ENCODE measurements at places on chromosomes 2 and 18. TPM values are rescaled to one million over a fixed set of nuclear protein-coding genes. Genes with fewer than 3 reads are reported as not detected.

DNA sequence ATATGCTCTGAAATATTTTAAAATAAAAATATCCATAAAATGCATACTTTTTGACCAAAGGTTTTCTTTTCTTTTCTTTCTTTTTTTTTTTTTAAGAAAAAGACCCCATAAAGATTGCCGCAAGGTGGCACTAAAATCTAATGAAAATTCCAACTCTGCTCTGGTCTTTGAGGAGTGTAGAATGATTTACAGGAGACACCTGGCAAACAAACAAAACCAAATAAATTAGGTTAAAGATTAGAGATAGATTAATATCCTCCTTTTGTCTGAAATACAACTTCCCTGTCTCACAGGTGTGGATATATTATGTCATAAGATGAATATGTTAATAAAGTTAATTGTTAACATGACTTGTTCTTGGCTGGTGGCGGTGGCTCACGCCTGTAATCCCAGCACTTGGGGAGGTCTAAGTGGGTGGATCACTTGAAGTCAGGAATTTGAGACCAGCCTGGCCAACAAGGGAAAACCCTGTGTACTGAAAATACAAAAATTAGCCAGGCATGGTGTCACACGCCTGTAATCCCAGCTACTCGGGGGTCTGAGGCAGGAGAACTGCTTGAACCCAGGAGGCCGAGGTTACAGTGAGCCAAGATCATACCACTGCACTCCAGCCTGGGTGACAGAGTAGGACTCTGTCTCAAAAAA lies 3.5 kb upstream of the RHOB start:
- H3K27ac ChIP-seq, result no peak overlapping the region
- H3K4me1 ChIP-seq, result peaks cover 12% of the 10 kb centered on the region
- H3K36me3 ChIP-seq, result no peaks in the 10 kb centered on the region
- H3K4me3 ChIP-seq, result no peak overlapping the region
- DNase-seq, result no peak

- H3K36me3 ChIP-seq, result peaks cover 16% of the 10 kb centered on the region
- H3K4me3 ChIP-seq, result peak overlapping the region; percentile 7
- peak; percentile 91 for DNase-seq
- no peaks in the 10 kb centered on the region for H3K27me3 ChIP-seq
- peaks cover 79% of the 10 kb centered on the region for H3K4me1 ChIP-seq
- peak overlapping the region; percentile 49 for H3K27ac ChIP-seq
Observed at GRCh38 chr18:77106331-77106730, 26.3 kb downstream of the MBP start.

DNA sequence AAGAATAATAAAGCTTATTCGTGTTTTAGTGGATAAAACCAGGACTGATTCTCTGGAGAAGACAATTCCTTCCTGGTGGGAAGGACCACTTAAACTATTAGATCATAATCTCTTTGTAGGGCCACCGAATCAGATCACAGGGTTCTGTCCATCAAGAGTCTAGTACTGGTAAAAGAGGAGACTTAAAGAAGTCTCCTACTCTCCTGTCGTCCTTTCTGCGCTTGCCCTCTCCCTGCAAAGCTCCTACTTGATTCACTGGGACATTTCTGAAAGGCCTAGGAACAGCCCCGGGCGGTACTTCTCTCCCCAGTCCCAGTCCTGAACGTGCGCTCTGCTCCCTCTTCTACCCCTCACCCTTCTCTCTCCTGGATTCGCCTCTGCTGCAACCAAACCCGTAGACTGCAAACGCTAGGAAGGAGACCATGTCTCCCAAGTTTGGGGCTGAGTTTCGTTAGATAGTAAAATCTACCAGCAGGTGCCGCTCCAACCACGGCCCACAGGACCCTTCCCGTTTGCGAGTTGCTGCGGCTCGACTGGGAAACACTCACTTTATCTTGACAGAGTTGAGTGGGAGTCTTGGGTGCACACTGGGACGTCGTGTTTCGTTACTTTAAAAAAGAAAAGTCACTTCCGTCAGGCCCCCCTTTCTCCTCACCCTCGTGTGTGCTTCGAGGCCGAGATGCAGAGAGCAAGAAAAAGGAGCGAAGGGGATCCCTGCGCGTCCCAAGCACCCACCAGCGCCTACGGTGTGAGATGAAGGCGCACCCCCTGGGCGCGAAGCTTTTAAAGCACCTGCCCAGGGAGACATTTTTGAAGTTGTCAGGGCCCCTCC lies 923 bp downstream of the FIGLA start:
- peak overlapping the region; percentile 1 for H3K4me3 ChIP-seq
- peaks cover 10% of the 10 kb centered on the region for H3K4me1 ChIP-seq

GRCh38 chr2:11985817-11986566 lies 239.6 kb downstream of the LPIN1 start:
- no peak for DNase-seq
- no peaks in the 10 kb centered on the region for H3K4me1 ChIP-seq
- H3K4me3 ChIP-seq, result no peak overlapping the region
- no peaks in the 10 kb centered on the region for H3K27me3 ChIP-seq
- no peak overlapping the region for H3K27ac ChIP-seq

- no peak overlapping the region for H3K4me3 ChIP-seq
- H3K36me3 ChIP-seq, result no peaks in the 10 kb centered on the region
- no peaks in the 10 kb centered on the region for H3K27me3 ChIP-seq
- no peaks in the 10 kb centered on the region for H3K4me1 ChIP-seq
- H3K27ac ChIP-seq, result no peak overlapping the region
Observed at GRCh38 chr2:176445956-176446355, 176.7 kb downstream of the MTX2 start.

- no peaks in the 10 kb centered on the region for H3K4me1 ChIP-seq
- DNase-seq, result no peak
- no peaks in the 10 kb centered on the region for H3K27me3 ChIP-seq
- H3K4me3 ChIP-seq, result no peak overlapping the region
Observed at GRCh38 chr2:240480834-240481623, 45.6 kb downstream of the GPC1 start.

- no peaks in the 10 kb centered on the region for H3K27me3 ChIP-seq
- H3K36me3 ChIP-seq, result no peaks in the 10 kb centered on the region
- no peak overlapping the region for H3K27ac ChIP-seq
- no peak overlapping the region for H3K4me3 ChIP-seq
- H3K4me1 ChIP-seq, result no peaks in the 10 kb centered on the region
Observed at GRCh38 chr18:66553824-66554223, 50.1 kb downstream of the CDH19 start.

DNA sequence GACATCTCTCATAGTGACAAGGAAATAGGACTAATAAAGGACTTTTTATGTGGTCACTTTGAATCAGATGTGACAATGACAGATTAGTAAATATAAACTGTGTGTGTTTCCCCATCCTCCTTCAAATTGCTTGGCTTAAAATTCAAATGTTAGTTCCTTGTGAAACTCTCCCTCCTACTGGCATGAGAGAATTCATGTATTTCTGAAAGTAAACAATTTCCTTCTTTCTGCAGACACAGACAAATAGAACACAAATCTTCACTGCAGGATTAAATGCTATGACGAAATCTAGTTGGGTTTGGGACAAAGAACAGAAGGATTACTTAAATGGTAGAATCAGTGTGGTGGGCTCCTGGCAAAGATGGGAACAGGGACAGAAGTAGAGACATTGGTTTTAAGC lies 328.7 kb upstream of the FAM98A start:
- no peaks in the 10 kb centered on the region for H3K36me3 ChIP-seq
- H3K27ac ChIP-seq, result no peak overlapping the region
- DNase-seq, result no peak
- no peak overlapping the region for H3K4me3 ChIP-seq
- H3K4me1 ChIP-seq, result no peaks in the 10 kb centered on the region

- no peaks in the 10 kb centered on the region for H3K4me1 ChIP-seq
- H3K27ac ChIP-seq, result no peak overlapping the region
- no peaks in the 10 kb centered on the region for H3K36me3 ChIP-seq
- H3K27me3 ChIP-seq, result no peaks in the 10 kb centered on the region
Observed at GRCh38 chr2:25385910-25386309, 44.2 kb upstream of the DNMT3A start.

- DNase-seq, result no peak
- no peak overlapping the region for H3K27ac ChIP-seq
- H3K4me1 ChIP-seq, result no peaks in the 10 kb centered on the region
- no peaks in the 10 kb centered on the region for H3K36me3 ChIP-seq
- H3K4me3 ChIP-seq, result no peak overlapping the region
Observed at GRCh38 chr2:218149098-218149497, 17.7 kb downstream of the CXCR1 start.

- H3K4me1 ChIP-seq, result no peaks in the 10 kb centered on the region
- peaks cover under 1% of the 10 kb centered on the region for H3K36me3 ChIP-seq
- no peak for DNase-seq
Observed at GRCh38 chr2:190202604-190203003, 117.0 kb downstream of the HIBCH start.

GRCh38 chr2:120734930-120735651 lies 577 bp upstream of the GLI2 start:
- H3K27ac ChIP-seq, result no peak overlapping the region
- no peak overlapping the region for H3K4me3 ChIP-seq
- no peaks in the 10 kb centered on the region for H3K4me1 ChIP-seq
- no peak for DNase-seq
- no peaks in the 10 kb centered on the region for H3K27me3 ChIP-seq

- H3K36me3 ChIP-seq, result no peaks in the 10 kb centered on the region
- no peaks in the 10 kb centered on the region for H3K27me3 ChIP-seq
- H3K4me3 ChIP-seq, result no peak within 1 kb of the TSS
- peaks cover 3% of the 10 kb centered on the region for H3K4me1 ChIP-seq
- no peak for DNase-seq
- H3K27ac ChIP-seq, result no peak within 1 kb of the TSS
Observed at GRCh38 chr2:98086491-98087446, at the start of gene VWA3B. TSS of gene VWA3B (plus strand) at chr2:98087167. CDS start at chr2:98093093, 5,926 bp downstream.

DNA sequence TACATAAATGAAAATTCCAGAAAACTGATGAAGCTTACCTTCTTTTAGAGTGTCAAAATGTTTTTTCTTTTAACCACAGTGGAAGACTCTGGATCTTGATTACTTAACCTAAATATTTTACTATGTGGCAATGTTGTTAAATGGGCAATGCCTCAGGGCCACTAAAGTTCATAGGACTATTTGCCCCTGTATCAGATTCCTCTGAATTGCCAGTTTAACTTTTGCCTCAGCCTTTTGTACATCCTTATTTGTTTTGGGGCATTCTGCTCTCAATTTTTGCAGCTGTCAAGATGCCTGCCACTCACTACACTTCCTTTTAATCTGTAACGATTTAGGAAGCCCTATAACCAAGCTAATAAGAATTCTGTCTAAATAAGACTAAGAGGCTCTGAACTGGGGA lies 31.7 kb upstream of the SERTAD2 start:
- H3K27me3 ChIP-seq, result no peaks in the 10 kb centered on the region
- no peaks in the 10 kb centered on the region for H3K4me1 ChIP-seq
- H3K4me3 ChIP-seq, result no peak overlapping the region
- H3K27ac ChIP-seq, result no peak overlapping the region
- H3K36me3 ChIP-seq, result no peaks in the 10 kb centered on the region
- DNase-seq, result no peak

DNA sequence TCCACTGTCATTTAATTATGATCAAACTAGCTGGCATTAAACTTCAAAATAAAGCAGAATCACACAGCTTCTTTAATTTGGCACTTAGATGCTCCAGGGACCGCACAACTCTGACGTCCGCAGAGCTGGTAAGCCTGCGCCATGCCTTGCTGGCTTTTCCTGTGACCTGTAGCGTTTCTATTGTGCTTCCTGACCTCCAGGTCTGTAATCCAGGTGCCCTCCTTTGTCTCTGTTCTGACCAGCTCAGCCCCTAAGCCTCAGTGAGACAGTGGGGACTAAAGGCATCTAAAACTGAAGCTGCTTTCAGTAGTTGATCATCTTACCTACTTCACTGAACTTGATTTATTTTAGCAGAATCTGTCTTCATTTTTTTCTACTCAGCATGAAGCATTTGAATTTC lies 249.7 kb upstream of the RGPD4 start:
- H3K4me1 ChIP-seq, result no peaks in the 10 kb centered on the region
- DNase-seq, result no peak
- H3K27ac ChIP-seq, result no peak overlapping the region
- no peaks in the 10 kb centered on the region for H3K27me3 ChIP-seq
- H3K4me3 ChIP-seq, result no peak overlapping the region
- no peaks in the 10 kb centered on the region for H3K36me3 ChIP-seq

DNA sequence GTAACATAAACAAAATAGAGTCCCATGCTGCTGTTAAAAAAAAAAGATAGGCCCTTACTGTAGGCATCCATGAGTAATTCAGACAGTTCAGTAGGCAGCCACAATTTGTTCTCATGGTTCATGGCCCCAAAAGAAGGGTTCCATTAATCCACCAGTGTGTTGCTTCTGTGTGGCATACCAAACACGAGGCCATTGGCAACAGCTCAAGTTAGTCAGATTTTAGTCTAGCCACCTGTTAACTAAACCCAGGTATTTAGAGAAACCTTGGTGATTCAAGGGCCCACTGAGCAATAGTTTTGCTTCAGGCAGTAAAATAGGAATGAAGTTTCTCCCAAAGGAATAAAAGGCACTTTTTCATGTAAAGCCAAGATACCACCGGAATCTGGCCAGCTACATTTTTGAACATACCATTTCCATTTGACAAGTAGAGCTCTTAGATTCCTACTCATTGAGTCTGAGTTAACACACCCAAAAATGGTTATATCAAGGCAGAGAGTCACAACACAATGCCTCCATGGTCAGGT lies 80.1 kb upstream of the SRD5A2 start:
- no peaks in the 10 kb centered on the region for H3K36me3 ChIP-seq
- H3K4me3 ChIP-seq, result no peak overlapping the region
- no peak overlapping the region for H3K27ac ChIP-seq
- DNase-seq, result no peak
- no peaks in the 10 kb centered on the region for H3K4me1 ChIP-seq

GRCh38 chr18:30556112-30556511 lies 486.4 kb downstream of the DSC3 start:
- H3K27me3 ChIP-seq, result no peaks in the 10 kb centered on the region
- H3K27ac ChIP-seq, result no peak overlapping the region
- no peaks in the 10 kb centered on the region for H3K4me1 ChIP-seq
- no peaks in the 10 kb centered on the region for H3K36me3 ChIP-seq
- DNase-seq, result no peak

- no peak for DNase-seq
- H3K36me3 ChIP-seq, result no peaks in the 10 kb centered on the region
- no peak overlapping the region for H3K4me3 ChIP-seq
Observed at GRCh38 chr2:106306387-106306786, 112.3 kb upstream of the UXS1 start.

- no peaks in the 10 kb centered on the region for H3K27me3 ChIP-seq
- no peaks in the 10 kb centered on the region for H3K4me1 ChIP-seq
- no peak for DNase-seq
- no peak overlapping the region for H3K4me3 ChIP-seq
- no peak overlapping the region for H3K27ac ChIP-seq
Observed at GRCh38 chr2:45046786-45047185, 37.5 kb upstream of the SIX2 start.

IL1RL1 gene
- total RNA-seq, result 0.22 TPM

CHRNG gene
- total RNA-seq, result not detected

PRSS56 gene
- total RNA-seq, result not detected

TXNL4A gene
- total RNA-seq, result 202 TPM

DOCK10 gene
- total RNA-seq, result 135 TPM

GKN2 gene
- not detected for total RNA-seq

FAM124B gene
- total RNA-seq, result not detected

ALPG gene
- total RNA-seq, result not detected
